ENCODE measurements at places on chromosomes 1 and 21. TPM values are rescaled to one million over a fixed set of nuclear protein-coding genes. Genes with fewer than 3 reads are reported as not detected.
A peak's percentile ranks its signal among the peaks of the same experiment; 100 is the strongest.

- no peak for DNase-seq
These were observed 256.9 kb upstream of the DPYD start for GRCh38 chr1:98177751-98178150.

RAB4A gene
- polyA plus RNA-seq = 26.6 TPM

- no peak for DNase-seq
These were observed 50.0 kb downstream of the CD46 start for GRCh38 chr1:207801819-207802218.

GRCh38 chr1:212666116-212666775, 33.4 kb downstream of the BATF3 start:
- no peak for DNase-seq

TIAM1 gene
- 0.07 TPM for polyA plus RNA-seq

DNA sequence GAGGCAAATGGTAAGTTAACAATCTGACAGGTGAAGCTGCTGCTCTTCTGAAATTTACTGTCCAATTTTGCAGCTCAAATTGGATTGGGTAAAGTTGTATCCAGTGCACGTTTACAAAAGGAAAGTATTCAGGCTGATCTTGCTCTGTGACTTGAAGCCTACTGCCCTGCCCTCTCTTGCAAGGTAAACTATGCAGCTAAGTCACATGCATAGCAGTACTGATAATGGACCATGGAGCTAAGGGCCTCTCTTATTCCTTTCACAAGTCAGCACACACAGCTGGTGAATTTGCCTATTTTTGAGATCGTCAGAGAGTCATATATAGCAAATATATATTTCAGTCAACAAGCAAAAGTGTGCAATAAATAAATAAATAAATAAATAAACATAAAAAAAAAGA, 23.2 kb downstream of the XCL1 start:
- DNase-seq = no peak

DNA sequence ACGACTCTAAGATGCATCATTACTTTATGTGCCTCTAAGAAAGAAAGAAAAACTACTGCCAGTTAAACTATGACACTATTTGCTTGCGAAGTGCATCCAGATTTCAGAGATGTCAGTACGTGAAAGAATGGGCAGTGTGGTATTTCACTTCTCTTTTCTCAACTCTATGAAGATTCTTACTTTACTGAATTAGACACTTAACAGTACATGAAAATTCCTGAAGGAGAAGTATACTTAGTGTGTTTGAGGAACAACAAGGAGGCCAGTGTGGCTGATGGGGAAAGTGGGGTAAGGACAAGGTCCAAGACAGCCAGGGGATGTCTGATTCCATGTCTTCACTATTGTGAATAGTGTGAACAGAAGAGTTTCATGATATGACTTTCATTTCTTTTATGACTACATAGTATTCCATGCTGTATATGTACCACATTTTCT, 53.9 kb upstream of the HSD17B7 start:
- DNase-seq = no peak

DNA sequence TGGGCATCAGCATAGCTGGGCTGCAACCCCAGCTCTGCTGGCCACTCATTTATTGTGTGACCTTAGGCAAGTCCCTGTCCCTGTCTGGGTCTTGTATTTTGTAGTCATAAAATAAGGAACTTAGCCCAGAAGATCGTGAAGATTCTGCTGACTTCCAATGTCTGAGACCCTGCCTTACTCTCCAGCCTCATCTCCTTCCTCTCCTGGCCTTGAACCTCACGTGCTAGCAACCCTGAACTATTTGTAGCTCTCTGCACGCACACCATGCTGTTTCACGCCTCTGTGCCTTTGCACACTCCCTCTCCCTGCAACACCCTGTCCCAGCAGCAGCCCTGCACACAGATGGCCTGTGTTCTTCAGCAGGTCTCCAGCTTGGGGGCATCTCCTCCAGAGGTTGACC, 121.1 kb downstream of the LACTBL1 start:
- DNase-seq = no peak

- DNase-seq = no peak
These were observed 29.5 kb downstream of the RUNX1 start for GRCh38 chr21:35019631-35020032.

DNA sequence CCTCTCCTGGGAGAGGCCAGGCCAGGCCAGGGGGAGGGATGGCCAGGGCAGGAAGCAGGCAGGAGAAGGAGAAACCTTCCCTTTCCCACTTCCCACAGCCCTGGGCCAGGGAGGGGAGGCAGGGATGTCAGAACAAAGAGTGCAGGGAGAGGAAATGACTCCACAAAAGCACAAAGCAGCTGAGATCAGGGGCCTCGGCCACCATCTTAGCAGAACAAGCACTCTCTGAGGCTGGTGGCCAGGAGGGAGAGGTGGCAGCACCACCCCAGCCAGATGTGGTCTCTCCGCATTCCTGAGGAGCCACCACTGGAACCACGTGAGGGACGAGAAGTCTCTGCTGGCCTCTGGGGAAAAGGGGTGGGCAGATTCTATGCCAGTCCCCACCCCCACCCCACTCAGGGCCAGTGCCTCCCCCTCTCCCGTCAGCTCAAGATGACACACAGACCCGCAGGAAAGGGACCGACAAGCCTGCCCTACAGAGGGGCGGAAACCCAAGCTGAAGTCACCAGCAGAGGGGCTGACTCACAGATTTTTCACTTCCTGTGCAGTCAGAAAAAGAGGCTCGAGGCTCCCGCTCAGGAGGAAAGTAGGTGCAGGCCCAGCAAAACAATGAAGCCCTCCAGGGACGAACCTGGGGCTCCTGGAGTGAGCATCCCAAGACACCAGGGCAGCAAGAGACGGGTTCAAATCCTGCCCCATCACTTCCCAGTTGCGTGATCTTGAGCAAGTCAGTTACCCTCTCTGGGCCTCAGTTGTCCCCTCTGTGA, 24.1 kb upstream of the ALDH4A1 start:
- DNase-seq = peak; percentile 74

SIM2 gene
- not detected for polyA plus RNA-seq

C1orf53 gene
- polyA plus RNA-seq = 9.7 TPM

DNA sequence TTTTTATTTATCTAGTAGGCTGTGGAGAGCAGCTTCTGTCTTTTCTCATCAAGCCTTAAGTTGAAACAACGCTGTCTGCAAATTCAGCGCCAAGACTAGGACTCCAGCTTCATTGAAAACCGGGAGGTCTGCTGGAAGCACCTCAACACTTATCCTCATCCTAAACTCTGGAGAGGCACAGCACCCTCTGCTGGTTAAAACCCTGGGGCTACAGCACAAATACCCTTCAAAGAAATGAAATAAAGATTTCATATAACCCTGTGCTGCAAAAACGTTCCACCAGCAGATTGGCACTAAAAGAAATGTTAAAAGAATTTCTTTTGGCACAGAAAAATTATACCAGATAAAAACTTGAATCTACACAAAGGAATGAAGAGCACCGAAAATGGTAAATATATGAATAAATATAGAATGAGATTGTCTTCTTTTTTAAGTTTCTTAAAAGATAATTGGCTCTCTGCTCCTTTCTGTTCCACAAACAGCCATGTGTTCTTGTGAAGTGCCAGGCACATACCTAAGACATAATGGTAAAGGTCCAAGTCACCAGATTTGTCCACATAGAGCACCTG, 227.7 kb upstream of the SAMSN1 start:
- DNase-seq = no peak

- DNase-seq = no peak
These were observed 54.7 kb downstream of the ROR1 start for GRCh38 chr1:63828322-63829044.

- DNase-seq = no peak
These were observed 32.7 kb downstream of the ADSS2 start for GRCh38 chr1:244419024-244419423.

DNA sequence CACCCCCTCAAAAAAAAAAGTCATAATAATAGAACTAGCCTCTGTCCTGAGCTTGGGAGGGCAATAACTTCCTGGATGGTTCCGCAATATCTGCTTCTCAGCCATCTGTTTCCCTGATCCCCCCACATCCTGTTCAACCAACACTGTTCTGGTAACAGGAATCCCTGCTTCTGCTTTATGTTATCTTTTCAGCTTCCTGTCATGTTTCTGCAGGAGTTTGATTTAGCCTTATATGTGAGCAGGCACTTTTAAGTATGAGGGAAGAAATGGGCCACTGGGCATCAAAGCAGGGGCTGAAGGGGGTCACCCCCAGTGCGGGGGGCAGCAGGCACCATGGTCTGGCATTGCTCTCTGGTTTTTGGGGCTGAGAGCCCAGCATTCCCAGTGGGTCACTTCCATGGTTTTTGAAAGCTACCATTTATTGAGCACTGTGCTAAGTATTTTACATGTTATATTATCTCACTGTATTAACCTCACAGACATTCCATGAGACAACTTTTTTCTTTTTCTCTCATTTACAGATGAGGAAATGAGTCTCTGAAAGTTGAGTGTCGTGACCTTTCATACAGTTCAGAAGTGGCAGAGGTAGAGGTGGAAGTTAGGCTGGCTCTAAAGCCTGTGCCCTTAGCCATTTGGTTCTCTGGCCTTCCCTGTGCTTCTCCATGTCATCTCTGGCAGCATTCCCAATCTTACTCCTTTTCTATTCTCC, 61.9 kb downstream of the DNTTIP2 start:
- DNase-seq = no peak

- DNase-seq = no peak
These were observed 560 bp upstream of the CSDE1 start for GRCh38 chr1:114758256-114758832.

GRCh38 chr21:23452384-23453083, 2154.7 kb downstream of the MRPL39 start:
- DNase-seq = no peak

FAM167B gene
- 3.5 TPM for polyA plus RNA-seq

- no peak for DNase-seq
These were observed 2.2 kb downstream of the RUNX1 start for GRCh38 chr21:35046880-35047229.

- DNase-seq = no peak
These were observed 13.7 kb downstream of the KIAA1614 start for GRCh38 chr1:180926164-180926981.
